ENCODE measurements at places on chromosomes 2 and 18. TPM values are rescaled to one million over a fixed set of nuclear protein-coding genes. Genes with fewer than 3 reads are reported as not detected.

DNA sequence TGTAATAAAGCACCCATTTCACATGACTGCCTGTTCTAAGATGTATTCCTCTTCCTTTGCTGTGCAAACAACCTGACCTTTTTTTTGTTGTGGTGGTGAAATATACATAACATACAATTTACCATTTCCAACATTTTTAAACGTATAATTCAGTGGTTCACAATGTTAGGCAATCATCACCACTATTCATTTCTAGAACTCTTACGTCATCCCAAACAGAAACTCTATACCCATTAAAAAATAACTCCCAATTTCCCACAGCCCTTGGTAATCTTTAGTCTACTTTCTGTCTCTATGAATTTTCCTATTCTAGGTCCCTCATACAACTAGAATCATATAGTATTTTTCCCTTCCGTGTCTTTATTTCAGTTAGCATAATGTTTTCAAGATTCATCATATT, 36.7 kb downstream of the RND3 start:
- no peak for DNase-seq

Gene KCNE4
- 6.7 TPM for total RNA-seq

Gene HOXD13
- total RNA-seq: not detected

Gene ARHGAP15
- 32.2 TPM for total RNA-seq

DNA sequence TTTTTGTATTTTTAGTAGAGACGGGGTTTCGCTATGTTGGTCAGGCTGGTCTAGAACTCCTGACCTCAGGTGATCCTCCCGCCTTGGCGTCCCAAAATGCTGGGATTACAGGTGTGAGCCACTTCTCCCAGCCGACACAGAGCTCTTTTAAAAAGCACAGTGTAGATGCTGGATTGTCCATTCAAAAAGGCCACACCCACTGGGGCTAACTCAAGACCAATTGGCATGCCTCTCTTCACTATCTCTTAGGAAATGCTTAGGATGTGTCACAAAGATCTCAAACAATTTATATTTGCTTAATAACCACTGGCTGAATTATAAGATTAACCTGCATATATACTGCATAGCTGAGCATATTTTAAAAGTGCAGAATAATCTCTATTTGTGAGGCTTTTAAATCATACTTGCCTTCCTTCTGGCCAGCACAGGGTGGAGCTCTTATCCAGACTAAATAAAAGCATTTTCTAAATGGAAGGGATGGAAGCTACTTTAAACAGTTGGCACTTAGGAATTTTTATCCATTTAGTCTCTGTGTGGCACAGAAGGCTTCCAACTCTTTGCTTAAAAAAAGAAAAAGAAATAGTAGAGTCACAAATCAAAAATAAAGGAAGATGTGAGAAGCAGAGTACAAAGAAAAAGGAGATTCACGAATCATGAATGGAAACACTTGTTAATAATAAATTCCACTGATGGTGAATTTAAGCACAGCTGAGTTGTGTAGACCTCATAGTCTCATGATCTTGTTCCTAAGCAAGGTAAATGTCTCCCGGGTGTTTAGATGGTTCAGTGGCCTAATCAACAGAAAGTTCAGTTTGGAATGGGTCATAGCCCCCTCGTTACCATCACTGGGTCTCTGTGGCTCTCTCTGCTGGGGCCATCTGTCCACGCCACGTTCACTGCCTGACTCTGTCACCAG, 22.4 kb downstream of the CRYGD start:
- peak; percentile 24 for DNase-seq

- DNase-seq: no peak
Measured at GRCh38 chr2:14776216-14776615, 143.7 kb downstream of the LRATD1 start.

- no peak for DNase-seq
Measured at GRCh38 chr2:58064086-58064485, 17.5 kb downstream of the VRK2 start.

GRCh38 chr2:221567231-221567760, 4.8 kb downstream of the EPHA4 start:
- DNase-seq: peak; percentile 15

DNA sequence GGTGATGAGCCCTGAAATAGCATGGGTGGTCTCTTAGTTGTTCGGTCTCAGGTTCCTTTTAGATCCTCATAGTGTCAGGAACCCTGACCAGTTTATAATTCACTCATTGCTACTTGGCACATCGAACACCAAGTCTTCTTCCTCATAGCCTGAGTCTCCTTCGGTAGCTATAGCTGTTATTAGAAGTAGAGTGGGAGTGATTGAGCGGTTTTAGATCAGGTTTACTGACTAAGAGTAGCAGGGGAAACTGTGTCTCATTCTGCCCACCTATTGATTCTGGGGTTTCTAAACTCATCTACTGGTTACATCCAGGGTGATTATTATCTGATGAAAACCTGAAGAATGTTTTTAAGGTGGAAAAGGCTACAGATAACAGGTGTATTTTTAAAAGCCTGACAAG, 114.6 kb downstream of the SETBP1 start:
- no peak for DNase-seq

Gene INHA
- total RNA-seq: 1.5 TPM

Gene ATP6V1C2
- 12.1 TPM for total RNA-seq

Gene CXCR1
- total RNA-seq: 0.31 TPM

DNA sequence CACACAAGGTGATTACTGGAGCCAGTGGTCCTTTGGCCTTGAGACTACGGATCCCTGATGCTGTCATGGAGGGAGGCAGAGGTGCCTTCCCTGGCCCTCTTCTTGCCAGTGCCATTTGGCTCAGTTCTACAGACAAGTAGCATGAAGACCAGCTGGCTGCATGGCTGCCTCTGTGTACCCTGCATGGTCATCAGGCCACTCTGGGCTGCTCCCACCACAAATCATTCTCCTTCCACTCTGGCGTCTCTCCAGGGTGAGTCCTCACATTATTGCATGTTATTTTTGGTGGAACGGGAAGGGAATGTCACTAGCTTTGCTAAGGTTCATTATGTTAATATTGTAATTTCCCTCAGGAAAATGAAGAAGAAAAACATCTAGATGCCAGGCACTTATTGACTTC, 229.8 kb downstream of the VAPA start:
- peak; percentile 45 for DNase-seq

DNA sequence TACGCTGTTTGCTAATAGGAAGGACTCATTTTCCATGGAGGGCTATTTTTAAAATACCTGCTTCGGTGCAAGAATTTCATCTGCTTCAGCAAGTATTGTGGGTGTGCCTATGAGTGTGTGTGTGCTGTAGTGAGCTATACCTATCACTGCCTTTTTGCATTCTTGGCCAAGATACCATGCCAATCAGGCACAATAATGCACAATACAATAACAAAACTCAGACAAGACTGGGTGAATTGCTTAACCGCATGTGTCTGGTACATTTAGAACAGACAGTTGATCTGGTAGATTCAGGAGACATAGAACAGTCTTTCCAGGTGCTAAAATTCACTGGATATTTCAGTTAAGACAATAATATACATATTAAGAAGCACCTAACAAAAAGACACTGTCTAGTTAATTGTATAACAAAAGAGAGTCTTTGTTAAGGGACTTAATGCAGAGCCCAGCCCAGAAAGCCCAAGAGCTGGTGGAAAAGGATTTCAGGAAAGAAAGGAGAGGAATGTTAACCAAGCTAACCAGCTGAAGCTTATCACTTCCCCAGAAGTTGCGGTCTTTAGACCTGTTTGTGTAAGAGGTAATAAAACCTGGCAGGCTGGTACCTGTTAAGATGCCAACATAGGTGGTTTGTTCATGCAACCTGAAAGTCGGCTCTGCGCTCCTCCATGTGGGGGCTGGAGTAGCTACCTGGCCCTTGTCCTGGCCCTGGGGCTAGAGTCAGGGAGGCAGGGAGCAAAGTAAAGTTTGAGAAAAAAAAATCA, 153.3 kb upstream of the RBMS1 start:
- DNase-seq: peak; percentile 10

Gene CNRIP1
- 19.6 TPM for total RNA-seq

GRCh38 chr18:36284268-36284667, 13.2 kb upstream of the FHOD3 start:
- DNase-seq: no peak

- no peak for DNase-seq
Measured at GRCh38 chr18:21903709-21904108, 163.1 kb downstream of the MIB1 start.

DNA sequence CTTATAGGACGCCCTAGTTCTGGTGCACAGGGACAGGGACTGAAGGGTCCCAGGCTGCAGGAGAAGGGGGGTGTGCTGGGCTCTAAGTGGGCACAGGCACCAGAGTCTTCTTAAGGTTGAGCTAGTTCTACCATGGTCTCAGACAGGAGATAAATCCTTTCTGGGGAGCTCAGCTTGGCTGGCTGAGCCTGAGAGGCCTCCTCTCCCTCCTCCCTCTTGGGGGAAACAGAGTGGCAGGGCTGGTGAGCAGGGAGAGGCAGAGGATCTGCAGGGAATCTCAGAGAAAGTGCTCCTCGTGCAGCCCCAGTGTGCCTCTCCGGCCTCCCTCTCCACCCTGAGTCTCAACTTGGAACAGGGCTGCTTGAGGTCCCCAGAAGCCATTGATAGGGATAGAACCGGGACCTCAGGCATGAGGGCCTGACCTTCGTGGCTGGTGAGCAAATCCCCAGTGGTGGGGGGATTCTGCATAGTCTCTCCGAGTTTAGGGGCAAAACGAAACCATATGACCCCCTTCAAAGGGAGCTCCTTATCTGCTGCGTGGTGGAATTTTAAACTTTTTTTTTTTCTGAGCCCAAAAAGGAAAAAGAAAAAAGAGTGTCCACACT, 2.0 kb downstream of the GDF7 start:
- DNase-seq: no peak

Gene IL36RN
- 5.6 TPM for total RNA-seq

DNA sequence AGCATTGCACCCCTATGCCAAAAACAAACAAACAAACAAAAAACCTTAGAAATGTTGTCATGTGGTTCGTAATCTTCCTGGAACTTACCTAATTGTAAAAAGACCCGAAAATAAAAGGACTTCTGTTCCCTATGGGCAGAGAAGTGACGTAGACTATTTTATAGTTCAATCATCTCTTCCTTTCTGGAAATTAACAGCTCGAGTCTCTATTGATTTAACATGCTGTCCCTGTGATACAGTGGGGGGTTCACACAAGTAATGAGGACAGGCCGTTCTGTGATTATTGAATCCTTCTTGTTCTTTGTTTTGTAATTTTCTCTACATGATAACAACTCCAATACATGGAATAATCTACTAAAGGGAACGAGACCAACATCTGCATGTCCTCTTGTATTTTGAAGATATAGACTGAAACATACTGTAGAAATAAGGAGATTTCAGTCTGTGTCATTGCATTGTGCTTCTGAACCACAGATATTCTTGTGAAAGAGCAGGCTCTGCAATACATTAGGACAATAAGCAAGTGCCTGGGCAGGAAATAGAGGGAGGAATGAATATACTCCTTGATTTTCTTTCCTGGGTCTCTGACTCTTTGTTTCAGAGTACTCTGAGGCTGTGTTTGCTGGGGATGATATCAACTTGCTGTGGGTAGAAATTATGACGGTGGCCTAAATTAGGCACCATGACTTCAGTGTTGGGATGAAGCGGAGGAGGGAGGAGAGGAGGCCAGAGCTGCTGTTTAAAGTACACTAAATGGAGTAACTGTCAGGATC, 65.7 kb upstream of the PPM1B start:
- DNase-seq: no peak

DNA sequence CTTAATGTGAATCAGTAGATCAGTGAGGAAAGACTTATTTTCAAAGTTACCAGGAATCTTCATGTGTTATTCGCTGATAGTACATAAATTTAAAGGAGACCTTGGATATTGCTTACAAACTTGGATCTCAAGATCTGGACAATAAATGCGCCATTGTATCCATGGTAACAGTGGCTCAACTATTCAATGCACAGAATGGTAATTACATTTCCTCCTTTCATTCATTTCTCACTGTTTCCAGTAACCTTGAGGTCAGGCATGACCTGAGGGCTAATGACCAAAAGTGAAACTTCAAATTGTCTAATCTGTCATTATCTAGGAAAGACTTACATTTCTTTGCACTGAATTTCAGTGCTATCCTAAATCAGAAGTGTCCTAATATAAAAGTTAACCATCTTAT, 8.1 kb downstream of the LRP2 start:
- no peak for DNase-seq

Measured in tongue (tissue), 3 donors.